ENCODE measurements at places on chromosomes 5 and 9.

GRCh38 chr9:102360846-102361245 is 622.4 kb upstream of the GRIN3A start:
- DNase-seq = no peak

DNA sequence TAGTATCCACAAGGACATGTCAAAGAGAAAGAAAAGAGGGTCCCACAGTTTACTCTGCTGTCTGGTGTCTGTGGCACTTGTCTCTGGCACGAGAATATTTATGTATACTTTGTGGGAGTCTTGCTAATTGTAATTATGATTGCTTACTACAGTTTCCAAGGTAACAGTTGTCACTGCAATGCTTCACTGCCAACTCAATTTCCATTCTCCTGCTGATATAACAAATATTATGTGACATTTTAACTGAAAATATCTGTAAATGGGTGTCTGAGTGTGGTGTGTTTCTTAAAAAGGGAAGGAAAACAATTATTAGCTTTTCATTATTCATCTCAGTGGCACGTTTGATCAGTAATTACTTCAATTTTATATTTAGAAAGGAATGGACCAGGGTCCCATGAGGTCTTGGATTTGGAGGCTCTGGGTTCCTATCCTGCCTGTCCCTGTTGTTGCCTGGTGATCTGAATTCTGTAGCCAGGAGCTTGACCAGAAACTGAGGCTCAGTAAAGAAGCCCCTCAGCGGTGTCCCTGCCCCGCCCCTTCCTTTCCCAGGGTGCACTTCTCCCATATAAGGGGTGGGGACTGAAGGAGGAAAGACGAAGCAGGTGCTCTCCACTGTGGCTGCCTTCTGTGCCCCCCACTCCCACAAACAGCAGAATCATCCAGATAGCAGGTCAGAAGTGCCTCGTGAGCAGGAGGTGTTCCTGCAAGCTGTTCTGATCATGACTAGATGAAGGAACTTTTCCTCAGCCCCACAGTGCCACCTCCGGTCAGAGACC is 137.3 kb upstream of the KIF2A start:
- no peak for DNase-seq

DNA sequence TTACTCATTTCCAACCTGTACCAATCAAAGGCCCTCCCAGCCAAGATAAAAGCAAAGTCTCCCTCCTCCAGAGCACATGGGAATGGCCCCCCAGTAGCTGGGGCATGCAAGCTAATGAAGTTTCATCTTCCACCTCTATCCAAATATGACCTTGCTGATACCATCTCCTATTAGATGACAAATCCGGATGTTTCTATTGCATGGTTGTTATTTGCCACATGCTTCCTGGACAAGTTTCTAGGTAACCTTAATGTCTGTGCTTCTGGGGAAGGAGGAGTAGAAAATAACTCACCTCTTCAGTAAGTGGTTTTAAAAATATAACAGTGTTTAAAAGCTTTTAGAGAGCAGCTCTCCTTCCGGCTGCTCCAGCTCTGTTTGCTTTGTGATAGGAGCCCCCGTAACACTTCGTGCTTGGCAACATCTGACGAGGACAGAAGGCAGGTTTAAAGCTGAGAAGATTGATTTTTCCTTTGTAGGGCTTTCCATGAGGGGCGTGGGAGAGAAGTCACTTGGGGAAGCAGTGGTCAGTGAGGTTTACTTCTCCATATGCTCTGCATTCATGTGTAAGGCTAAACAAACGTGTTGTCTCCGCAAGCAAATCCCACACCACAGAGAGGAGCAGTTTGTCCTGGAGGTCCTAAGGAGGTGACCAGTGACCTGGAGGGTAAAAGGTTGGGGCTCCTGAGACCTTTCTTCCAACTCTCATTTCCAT is 40.3 kb upstream of the GLRX start:
- no peak for DNase-seq

DNA sequence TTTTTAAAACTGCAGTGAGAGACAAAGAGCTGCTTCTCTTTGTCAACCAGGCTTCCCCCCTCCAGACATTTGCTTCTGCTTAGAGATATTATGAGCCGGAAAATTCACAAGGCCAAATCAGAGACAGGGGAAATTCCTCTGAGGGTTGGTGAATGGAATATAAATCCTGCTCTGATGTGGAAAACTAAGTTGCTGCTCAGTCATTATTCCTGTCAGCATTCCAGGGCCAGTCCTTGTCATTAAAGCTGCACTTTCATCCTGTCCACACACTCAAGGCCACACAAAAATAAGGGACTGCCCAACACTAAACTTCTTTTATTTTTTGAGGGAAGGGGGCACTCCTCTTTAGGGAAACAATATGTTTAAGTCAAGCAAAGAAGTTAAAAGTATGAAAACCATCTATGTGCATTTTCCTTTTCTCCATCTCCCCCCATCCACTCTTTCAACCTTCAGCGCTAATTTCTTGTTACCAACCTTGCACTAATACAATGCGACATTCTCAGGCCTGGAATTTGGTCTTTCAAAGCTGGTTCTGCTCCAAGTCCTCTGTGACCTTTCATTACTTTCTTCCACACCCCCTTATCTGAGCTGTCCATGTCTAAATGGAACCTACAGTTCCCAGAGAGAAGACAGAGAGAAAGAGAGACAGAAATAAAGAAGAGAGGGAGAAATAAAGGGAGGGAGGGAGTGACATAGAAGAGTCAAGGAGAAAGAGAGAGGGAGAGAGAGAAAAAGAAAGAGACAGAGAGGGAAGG is 118.9 kb upstream of the S1PR3 start:
- DNase-seq = no peak

DNA sequence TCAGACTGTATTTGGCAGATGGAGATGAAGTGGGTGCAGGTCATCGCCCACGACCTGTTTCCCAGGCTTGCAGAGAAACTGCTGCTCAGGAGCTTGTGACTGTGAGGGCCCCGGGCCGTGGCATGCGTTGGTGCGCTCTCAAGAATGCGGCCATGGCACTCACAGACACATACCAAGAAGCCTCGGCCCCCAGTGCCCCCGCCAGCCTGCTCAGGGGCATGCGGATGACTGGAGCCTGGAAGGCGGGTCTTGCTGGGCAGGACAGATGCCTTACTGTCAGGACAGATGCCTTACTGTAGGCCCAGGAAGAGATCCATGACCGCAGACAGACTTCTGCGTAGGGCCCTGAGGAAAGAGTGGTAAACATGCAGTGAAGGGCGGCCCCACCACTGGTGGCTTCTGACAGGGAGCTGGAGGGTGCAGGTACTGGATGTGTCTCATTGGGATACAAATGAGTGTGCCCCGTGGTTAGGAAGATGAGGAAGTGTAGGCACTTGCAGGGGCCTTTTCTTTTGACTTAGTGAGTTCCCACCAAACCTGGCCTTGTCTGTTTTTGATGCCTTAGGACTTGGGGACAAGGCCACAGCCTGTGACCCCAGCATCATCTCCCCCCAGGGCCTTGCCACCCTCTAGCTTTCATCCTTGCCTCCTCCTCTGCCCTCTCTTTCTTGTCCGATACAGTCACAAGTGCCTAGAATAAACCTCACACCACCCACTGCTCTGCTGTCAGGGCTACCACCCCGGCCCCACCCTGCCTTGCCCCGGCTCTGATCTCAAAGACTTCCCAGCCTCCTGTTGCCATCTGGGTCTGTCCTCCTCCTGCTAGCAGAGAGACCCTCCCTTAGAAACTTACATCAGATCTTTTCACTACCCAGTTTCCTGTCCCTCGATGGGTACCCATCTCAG is 68.8 kb upstream of the ABL1 start:
- DNase-seq = peak; percentile 39

DNA sequence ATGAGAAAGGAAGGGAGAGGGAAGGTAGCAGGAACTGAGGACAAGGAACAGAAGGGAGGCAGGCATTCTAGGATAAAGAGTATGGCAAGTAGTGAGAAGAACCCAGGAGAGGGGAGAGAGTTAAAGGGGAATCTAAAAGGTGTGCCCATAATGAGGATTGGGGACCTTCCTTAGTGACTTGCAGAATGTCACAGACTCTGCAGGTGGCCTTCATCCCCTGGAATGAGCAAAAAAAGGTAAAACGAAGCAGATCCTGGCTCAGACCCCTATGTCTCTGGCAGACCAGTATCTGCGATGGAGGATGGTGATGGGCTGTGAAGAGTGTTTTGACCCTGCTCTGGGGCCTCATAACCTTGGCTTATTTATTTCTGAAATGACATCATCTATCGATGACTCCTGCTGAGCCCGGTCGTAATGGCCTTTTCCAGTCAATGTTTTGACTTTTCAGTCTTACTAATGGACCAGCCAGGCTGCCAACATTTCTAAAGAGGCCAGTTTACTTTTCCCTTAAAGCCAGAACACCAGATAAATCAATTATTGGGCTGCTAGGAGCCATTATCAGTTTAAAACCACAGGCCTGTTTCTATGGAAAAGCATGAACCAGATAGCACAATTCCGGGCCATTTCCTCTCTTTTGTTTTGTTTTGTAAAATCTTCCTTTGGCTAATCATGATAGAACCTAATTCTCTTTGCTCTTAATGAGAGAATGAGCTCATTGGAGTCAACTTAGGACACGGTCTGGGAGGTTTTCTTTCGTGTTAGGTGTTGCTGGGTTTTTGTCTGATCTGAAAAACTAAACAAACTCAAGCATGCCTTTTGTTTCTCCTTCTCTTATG is 3.1 kb downstream of the TMOD1 start:
- no peak for DNase-seq

- DNase-seq = no peak
These were observed 160.6 kb downstream of the NFIB start for GRCh38 chr9:14153310-14153720.

GRCh38 chr5:164097749-164098148 is 592.3 kb downstream of the MAT2B start:
- no peak for DNase-seq

GRCh38 chr5:166251786-166252185 is 2039.7 kb upstream of the WWC1 start:
- DNase-seq = no peak

DNA sequence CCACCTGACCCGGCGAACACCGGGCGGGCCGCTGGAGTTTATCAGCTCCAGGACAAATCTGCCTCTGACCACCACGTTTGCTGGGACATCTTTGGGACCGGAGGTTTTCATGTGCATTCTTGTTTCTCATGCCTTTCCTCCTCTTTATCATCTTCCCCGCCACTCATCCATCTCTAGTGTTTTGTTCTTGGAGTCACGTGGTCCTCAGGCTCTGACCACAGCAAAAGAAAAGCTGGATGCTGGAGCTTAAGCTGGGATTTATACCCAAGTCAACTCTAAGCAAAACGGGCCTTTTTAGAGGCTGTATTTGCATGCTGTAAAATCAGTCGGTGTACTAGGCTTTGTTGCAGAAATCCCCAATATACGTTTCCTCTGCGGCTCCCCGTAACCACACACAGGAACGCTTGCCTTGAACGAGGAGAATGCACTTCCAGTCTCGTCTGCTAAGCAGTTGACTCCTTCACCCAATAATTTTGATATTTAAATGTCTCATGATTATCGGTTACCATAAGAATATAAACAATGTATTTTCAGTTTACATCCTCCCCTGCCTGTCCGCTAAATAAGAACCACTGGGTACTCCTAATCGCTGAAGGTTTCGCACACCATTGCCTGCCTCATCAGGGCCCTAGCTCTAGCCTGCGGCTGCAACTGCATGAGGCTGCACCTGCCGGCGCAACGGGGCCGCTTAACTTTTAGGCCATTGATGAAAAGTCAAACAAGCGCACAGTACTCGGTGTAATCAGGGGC is 560 bp upstream of the NDUFS6 start:
- no peak for DNase-seq

DNA sequence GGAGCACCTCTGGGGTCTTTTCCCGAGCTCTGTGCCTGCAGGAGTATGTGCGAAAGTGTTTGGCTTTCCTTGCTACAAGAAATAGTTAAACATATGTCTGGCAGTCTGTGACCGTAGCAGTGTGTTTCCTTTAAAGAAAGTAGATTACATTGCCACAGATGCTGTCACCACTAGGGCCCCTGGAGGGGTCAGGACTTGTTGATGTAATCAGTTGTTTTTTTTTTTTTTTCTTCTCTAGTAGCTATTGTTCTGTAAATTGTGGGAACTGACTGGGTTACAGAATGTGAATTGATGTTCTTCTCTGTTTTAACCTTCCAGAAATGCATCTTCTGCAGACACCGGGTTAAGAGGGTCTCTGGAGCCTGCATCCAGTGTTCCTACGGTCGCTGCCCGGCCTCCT is 345.6 kb downstream of the KDM4C start:
- DNase-seq = peak; percentile 16

GRCh38 chr9:125514468-125514867 is 192.5 kb downstream of the MAPKAP1 start:
- DNase-seq = no peak

- no peak for DNase-seq
These were observed 449.6 kb downstream of the NTRK2 start for GRCh38 chr9:85118990-85119755.

All from HL-60 (cell line).